Natural killer cell treated with Interleukin-12 subunit alpha and Interleukin-12 subunit beta and Interleukin-15 and Interleukin-18, amount 100 ng/mL, for 72 hours (primary cell): ENCODE measurements at places on chromosomes 5 and 9.

DNA sequence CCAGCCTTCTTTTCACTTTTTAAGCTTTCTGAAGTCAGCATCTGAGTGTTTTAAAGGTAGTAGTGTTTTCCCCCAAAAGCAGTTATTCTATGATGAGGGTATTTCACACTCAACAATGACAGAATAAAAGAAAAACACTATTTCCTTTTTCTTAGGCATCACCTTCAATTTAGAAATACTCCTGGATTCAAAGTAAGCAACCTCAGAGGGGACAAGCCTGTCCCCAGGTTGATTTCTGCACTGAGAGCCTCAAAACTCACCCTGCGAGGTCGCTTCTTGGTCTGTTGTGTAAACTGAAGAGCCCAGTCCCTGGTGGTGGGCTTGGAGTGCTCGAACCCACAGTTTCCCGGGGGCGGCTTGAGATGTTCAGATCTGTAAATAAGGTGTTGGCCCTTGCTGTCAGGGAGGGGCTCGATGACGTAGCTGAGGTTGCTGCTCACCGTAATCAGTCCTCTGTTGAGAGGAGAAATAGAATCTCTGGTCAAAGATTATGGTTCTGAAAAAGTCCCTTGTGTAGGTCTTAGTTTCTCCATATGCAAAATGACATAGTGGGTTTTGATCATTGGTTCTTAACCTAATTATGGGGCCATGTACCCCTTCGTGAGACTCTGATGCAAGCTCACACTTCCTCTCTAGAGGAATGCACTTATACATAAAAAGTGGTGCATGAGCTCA is 55.9 kb downstream of the ADAM19 start:
- DNase-seq = no peak

- no peak for DNase-seq
Measured at GRCh38 chr5:10524376-10525123, 39.3 kb upstream of the ANKRD33B start.

GRCh38 chr9:134870746-134871662 is 9.6 kb upstream of the FCN2 start:
- no peak for DNase-seq

DNA sequence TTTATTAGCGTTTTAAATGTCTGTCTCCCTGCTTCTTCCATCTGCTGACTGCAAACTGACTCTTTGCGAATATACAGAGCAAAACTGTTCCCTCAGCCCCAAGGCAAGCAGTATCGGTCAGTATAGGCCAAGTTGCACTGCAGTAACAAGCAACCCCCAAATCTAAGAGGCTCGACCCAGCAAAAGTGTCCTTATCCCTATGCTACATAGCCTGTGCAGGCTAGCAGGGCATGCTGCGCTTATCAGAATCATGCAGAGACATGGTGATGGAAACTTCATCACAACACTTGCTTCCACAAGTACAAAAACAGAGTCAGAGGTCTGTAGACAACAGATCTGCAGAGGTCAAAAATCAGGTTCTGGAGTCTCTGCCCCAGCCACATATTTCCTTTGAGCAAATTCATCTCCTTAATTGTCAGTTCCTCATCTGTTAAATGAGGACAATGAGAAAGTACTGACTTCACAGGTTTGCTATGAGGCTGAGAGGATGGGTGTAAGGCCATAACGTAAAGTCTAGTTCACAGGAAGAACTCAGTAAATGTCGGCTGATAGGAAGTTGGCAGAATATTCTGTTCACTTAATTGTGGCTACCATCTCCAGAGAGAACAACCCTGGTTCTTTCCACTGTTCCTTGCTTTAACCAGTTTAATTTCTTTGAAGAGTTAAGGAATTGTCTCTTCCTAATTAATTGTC is 9.6 kb upstream of the IL17B start:
- DNase-seq = no peak

DNA sequence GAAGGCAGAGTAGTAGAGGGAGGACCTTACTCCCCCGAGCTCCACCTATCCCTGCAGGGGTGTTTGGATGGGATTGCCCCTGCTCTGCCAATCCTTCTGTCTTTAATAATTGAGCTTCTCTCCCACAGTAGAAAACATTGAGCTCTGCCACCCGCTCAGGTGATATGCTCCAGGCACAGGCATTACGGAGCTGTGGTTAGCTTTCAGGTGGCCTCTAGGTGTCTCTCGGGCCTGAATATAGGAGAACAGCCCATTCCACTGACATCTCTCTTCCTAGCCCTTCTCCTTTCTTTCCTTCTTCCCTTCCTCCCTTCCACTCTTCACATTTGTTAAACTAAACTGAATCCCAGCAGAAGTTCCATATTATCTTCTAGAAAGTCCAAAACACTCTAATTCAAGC is 203.4 kb downstream of the SYK start:
- DNase-seq = no peak

DNA sequence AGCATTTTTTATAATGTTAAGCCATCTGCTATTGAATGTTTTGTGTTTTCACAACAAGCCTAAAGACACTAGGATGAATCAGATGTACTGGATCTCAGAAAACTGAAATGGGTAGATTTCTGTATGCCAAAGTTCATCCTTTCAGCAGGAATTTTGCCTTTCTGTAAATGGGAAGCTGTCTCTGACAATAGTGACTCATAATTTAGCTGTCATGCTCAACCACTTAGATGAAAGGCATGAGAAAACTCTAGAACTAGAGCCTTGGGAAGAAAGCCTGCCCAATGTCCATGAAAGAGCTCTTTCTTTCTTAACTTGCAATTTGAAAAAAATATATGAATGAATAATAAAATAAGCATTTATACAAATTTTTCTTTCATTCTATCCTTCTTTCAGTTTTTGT is 616.0 kb upstream of the EDIL3 start:
- DNase-seq = no peak

DNA sequence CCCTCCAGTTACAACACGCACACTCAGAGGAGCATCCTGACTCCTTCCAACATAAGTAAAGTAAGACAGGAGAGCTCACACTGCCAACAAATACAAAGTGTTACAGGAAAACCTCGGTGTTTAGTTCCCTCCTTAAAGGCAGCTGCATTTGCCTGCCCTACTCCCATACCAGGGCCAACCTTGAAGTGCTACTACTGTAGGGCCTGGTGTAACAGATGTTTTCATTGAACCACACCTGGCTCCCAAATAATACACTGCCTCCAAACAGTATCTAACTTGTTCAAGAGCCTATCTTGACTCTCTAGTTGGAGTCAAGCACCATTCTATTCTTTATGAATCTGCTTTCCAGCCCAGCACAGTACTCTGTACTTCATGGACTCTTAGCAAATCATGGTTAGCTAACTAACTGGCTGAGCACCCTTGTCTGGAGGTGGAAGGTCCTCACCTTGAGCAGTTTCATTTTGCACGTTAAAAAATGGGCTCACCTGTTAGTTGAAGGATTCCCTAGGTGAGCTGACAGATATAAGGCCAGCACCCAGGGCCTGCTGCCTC is 34.6 kb downstream of the TTC39B start:
- no peak for DNase-seq

DNA sequence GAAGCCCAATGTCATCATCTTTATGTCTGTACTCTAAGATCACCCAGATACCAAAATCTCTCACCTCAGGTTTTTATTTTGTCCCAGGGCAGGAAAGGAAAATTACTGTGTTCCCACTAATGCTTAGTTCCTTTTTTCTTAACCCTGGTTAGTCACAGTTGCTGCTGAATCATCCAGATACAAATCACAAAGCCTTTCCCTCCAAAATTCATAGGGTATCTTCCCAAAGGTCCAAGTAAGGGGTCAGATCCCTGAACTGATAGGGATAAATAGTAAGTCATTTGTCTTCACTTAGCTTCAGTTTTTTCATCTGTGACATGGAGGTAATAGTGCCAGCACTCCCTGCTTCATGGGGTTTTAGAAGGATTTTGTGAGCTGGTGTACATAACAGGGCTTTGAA is 2.2 kb downstream of the PLCXD3 start:
- DNase-seq = no peak

- DNase-seq = no peak
Measured at GRCh38 chr5:134124289-134125038, 10.0 kb downstream of the TCF7 start.

DNA sequence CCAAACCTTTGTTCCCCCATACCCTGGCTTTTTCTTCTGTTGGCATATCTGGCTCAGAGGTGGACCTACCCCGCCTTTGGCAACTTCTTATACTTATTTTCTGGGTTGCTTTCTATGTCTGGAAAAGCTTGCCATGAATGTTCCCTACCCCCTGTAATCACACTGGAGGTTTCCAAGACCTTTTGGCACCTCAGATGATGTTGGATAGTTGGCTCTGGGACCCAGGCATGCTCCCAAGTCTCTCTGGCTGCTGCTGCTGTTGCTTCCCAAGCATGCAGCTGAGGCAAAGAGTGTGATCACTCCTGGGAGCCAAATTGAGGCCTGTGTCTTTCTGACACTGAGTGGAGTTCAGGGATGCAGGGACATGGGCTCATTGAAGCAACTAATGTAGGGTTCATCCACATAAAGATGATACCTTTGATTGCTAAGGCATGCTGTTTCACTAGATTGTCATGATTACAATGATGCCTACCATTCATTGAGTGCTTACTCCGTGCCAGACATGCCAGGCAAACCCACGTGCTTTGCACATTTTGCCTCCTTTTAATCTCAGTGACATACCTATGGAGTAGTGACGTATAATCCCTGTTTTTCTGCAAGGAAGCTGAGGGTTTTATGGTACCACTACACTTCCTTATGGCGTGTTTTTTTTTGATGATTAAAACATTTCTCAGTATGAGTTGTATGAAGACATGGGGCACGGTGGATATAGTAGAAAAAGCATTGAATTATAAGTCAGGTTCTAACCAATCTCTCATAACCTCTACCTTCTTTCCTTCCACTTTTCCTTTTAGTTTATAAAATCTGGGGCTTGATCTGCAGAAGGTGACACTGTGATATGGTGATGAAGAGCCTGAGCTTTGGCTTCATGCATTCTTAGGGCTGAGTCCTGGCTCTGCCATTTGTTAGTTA is 73.1 kb downstream of the ARHGAP26 start:
- no peak for DNase-seq

DNA sequence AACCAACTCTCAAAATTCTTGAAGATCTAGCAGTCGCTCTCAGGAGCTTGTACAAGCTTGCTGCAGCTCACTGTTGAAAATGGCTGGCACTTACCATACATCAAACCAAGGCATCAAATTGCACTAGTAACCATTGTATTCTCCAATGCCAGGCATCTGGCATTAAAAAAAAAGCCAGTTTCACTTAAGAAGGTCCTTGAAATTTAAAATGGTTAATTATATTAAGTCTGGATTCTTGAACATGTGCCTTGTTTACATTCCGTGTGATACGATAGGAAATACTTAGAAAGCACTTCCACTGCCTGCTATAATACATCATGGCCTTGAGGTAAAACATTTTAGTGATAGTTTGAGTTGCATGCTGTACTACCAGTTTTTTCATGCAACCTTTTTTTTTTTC is 300.7 kb downstream of the KDM4C start:
- DNase-seq = no peak

DNA sequence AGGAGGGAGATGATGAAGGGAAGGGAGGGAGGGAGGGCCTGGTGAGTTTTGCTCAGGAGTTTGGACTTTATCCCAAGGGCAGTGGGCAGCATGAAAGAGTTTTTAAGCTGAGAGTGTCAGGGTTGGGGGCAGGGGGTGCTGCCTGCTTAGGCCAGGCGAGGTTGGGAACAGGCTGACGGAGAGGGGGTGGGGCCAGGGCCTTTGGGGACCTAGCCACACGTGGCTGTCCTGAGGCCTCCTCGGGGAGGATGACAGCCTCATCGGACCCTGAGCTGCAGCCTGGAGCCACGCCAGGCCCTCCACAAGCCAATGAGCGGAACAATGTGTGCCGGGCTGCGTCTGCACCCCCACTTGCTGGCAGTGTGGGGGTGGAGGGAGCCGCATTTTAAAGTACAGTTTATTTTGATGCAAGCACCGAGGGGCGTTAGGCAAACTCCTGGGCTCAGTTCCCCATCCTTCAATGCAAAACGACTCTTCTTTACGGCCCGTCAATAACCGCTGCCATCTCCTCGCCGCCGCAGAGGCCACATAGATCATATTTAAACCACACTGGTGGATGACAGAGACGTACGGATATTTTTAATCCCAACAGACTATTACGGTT is 5.3 kb upstream of the RXRA start:
- no peak for DNase-seq

DNA sequence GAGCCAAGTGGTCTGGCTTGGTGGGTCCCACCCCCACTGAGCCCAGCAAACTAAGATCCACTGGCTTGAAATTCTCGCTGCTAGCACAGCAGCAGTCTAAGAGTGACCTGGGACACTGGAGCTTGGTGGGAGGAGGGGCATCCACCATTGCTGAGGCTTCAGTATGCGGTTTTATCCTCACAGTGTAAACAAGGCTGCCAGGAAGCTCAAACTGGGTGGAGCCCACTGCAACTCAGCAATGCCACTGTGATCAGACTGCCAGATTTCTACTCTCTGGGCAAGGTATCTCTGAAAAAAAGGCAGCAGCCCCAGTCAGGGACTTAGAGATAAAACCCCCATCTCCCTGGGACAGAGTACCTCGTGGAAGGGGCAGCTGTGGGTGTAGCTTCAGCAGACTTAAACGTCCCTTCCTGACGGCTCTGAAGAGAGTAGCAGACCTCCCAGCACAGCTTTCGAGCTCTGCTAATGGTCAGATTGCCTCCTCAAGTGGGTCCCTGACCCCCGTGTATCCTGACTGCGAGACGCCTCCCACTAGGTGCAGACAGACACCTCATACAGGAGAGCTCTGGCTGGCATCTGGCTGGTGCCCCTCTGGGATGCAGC is 18.2 kb upstream of the STK32A start:
- no peak for DNase-seq

DNA sequence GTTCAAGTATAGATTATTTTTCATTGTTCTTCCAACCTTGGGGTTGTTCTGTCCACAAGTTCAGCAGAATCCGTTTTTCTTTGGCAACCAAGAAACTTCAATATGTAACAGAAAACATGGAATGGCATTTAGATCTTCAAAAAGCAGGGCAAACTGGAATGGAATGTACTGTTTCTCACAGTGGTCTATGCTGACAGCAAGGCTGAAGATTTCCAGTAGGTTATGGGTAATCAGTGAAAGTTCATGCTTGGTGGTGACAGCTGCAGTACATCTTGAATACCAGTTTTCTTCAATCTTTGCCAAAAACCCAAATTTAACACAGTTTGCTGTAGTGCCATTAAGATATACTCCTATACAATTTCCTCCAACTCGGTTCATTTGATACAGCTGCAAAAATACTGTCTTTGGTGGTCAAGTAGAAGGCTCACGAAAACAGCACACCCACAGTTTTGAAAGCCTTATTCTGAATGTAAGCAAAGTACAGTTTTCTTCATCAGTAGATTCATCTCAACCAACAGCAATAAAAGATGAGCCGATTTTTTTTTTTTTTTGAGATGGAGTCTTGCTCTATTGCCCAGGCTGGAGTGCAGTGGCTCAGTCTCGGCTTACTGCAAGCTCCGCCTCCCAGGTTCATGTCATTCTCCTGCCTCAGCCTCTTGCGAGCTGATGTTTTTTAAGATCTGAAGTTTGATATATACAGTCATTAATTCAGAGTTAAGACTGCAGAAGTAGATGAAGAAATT is 4.9 kb downstream of the TRIM52 start:
- no peak for DNase-seq

- DNase-seq = no peak
Measured at GRCh38 chr9:115980502-115980901, 173.1 kb upstream of the PAPPA start.
